Esophagus muscularis mucosa (tissue), 4 donors: ENCODE measurements at places on chromosomes 5 and 9. TPM values are rescaled to one million over a fixed set of nuclear protein-coding genes. Genes with fewer than 3 reads are reported as not detected.
A peak's percentile ranks its signal among the peaks of the same experiment; 100 is the strongest.

The CCL27 gene
- total RNA-seq, result not detected

The HBEGF gene
- total RNA-seq, result 20.0 TPM

The SH3TC2 gene
- total RNA-seq, result 2.2 TPM

The LCN10 gene
- total RNA-seq, result 12.0 TPM

The IL4 gene
- total RNA-seq, result not detected

The PCDH1 gene
- total RNA-seq, result 18.7 TPM

The PLAC8L1 gene
- not detected for total RNA-seq

The ANKRD31 gene
- total RNA-seq, result under 0.01 TPM

- H3K27me3 ChIP-seq, result no peaks in the 10 kb centered on the region
- no peaks in the 10 kb centered on the region for H3K36me3 ChIP-seq
- no peak for DNase-seq
- H3K27ac ChIP-seq, result no peak overlapping the region
These were observed 43.2 kb upstream of the UGCG start for GRCh38 chr9:111853450-111853827.

- H3K27me3 ChIP-seq, result no peaks in the 10 kb centered on the region
- H3K4me1 ChIP-seq, result no peaks in the 10 kb centered on the region
- no peak overlapping the region for H3K4me3 ChIP-seq
These were observed 23.7 kb upstream of the FAM120A start for GRCh38 chr9:93427655-93428379.

DNA sequence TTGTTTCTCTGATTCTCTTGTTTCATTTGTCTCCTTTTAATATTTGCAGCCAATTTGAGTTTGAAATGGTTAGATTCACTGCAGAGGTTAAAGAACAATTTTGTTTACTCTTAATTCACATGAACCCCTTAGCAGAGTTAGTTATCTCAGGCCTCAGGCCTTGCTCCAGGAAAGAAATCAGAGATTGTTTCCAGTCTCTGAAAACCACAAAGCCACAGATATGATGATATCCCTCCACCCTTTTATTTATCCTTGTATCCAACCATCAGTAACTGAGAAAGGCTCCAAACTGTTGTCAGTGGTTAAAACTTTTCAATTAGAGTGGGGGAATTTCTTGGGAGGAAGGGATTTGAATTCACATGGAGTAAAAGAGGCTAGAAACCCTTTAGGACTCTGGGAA lies 406.0 kb upstream of the DMAC1 start:
- no peak for DNase-seq
- H3K4me3 ChIP-seq, result no peak overlapping the region
- no peaks in the 10 kb centered on the region for H3K36me3 ChIP-seq
- no peak overlapping the region for H3K27ac ChIP-seq
- H3K4me1 ChIP-seq, result no peaks in the 10 kb centered on the region

DNA sequence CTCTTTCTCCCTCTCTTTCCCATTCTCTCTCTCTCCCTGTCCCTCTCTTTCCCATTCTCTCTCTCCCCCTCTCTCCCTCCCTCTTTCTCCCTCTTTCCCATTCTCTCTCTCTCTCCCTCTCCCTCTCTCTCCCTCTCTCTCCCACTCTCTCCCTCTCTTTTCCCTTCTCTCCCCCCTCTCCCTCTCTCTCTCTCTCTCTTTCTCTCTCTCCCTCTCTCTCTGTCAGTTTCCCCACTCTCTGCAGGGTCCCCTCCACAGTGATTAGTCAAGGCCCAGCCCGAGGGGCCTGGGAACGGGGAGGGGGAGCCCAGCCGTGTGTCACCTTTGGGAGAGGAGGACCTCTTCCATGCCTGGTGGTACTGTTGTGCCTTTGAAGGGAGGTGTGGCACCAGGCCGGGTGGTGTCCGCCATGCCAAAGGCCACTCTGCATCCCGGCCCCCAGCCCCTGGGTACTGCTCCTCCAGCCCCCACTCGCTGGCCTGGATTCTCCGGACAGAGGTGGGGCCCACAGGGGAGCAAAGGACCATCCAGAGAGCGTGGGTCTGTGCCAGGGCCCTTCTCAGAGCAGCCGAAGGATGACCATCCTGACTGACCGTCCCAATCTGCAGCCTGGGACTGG lies 25.4 kb downstream of the KCNT1 start:
- H3K4me3 ChIP-seq, result no peak overlapping the region
- DNase-seq, result no peak
- no peak overlapping the region for H3K27ac ChIP-seq
- H3K4me1 ChIP-seq, result no peaks in the 10 kb centered on the region
- H3K27me3 ChIP-seq, result no peaks in the 10 kb centered on the region

- no peak overlapping the region for H3K27ac ChIP-seq
- no peak for DNase-seq
- no peaks in the 10 kb centered on the region for H3K4me1 ChIP-seq
- H3K27me3 ChIP-seq, result no peaks in the 10 kb centered on the region
- no peaks in the 10 kb centered on the region for H3K36me3 ChIP-seq
- H3K4me3 ChIP-seq, result no peak overlapping the region
These were observed 11.3 kb upstream of the IGFBPL1 start for GRCh38 chr9:38435521-38435920.

GRCh38 chr5:174376056-174376455 lies 330.6 kb downstream of the NSG2 start:
- no peak overlapping the region for H3K4me3 ChIP-seq
- no peak overlapping the region for H3K27ac ChIP-seq
- DNase-seq, result no peak
- no peaks in the 10 kb centered on the region for H3K4me1 ChIP-seq
- H3K36me3 ChIP-seq, result no peaks in the 10 kb centered on the region

DNA sequence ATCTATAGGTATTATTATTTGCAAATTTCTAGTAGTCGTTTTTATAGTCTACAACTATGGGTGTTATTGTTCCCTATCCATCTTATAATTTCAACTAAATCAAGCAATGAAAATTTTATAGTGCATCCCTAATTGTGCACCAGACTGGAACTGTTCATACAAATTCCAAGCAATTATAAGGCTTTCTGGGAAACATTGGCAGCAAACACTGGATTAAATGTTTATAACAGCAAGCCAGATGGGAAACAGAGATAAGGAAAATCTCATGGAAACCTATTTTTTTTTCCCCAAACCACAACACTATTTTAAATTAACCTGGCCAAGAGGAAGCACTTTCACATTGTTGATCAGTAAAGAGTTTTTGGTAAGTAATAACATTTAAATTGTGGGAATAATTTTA lies 524.3 kb downstream of the RASEF start:
- no peaks in the 10 kb centered on the region for H3K27me3 ChIP-seq
- H3K4me1 ChIP-seq, result no peaks in the 10 kb centered on the region
- DNase-seq, result no peak
- H3K4me3 ChIP-seq, result no peak overlapping the region
- no peaks in the 10 kb centered on the region for H3K36me3 ChIP-seq

DNA sequence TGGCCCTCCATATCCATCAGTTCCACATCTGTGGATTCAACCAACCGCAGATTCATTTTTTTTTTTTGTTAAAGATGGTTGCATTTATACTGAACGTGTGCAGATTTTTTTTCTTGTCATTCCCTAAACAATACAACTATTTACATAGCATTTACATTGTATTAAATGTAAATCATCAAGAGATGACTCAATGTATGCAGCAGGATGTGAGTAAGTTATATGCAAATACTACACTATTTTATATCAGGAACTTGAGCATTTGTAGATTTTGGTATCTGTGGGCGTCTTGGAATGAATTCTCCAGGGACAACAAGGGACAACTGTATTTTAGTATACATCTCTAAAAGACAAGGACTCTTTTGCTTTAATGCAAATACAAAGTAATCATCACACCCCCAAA lies 299.2 kb upstream of the ZNF608 start:
- no peak for DNase-seq
- no peaks in the 10 kb centered on the region for H3K36me3 ChIP-seq

DNA sequence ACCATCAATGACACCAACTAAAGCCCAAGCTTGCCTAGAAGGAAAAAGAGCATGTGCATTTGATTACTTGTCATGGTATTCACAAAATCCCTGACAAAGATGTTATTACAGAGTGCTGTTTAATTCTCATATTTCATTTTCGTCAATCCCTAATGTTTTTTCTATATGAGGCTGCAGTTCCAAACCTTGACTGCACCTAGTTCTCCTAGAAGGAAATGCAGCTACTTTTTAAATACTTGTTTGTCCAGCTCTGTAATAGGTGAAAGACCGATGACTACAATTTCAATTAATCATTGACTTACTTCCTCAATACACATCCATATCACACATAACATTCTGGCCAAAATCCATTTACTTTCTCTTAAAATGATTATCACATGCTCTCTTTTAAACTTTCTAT lies 28.1 kb downstream of the CEMIP2 start:
- peaks cover 9% of the 10 kb centered on the region for H3K36me3 ChIP-seq
- DNase-seq, result no peak
- H3K4me1 ChIP-seq, result no peaks in the 10 kb centered on the region
- H3K27ac ChIP-seq, result no peak overlapping the region
- H3K4me3 ChIP-seq, result no peak overlapping the region
- no peaks in the 10 kb centered on the region for H3K27me3 ChIP-seq

GRCh38 chr5:82045554-82046275 lies 73.9 kb downstream of the ATG10 start:
- H3K27ac ChIP-seq, result no peak overlapping the region
- H3K4me1 ChIP-seq, result peaks cover 14% of the 10 kb centered on the region
- H3K36me3 ChIP-seq, result no peaks in the 10 kb centered on the region
- H3K4me3 ChIP-seq, result no peak overlapping the region
- no peak for DNase-seq

DNA sequence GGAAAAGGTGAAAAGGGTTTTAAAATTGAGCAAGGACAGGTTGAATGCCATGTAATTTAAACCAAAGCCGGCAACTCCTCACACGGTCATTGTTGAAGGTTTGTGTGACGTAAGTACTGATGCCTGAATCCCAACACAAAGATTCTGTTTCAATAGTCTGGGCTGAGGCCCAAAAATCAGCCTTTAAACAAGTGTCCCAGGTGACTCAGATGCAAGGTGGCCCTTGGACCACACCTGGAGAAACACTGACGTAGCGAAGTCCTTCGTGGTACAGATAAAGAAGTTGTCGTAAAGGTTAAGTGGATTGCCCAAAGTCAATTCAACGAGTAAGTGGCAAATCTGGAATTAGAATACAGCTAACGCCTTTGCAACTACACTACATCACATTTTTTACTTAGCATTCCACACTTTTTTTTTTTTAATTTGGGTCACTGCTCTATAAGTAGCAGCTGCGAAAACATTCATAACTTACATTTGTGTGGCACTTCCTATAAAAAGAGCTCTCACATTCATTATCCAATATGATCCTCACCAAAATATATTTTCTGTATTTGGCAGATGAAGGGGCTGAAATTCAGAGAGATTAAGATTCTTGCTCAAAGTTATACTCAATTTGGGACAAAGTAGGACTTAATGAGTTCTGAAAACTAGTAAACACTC lies 111.3 kb downstream of the LPAR1 start:
- H3K4me1 ChIP-seq, result no peaks in the 10 kb centered on the region
- H3K36me3 ChIP-seq, result no peaks in the 10 kb centered on the region
- no peaks in the 10 kb centered on the region for H3K27me3 ChIP-seq
- H3K27ac ChIP-seq, result no peak overlapping the region
- H3K4me3 ChIP-seq, result no peak overlapping the region

DNA sequence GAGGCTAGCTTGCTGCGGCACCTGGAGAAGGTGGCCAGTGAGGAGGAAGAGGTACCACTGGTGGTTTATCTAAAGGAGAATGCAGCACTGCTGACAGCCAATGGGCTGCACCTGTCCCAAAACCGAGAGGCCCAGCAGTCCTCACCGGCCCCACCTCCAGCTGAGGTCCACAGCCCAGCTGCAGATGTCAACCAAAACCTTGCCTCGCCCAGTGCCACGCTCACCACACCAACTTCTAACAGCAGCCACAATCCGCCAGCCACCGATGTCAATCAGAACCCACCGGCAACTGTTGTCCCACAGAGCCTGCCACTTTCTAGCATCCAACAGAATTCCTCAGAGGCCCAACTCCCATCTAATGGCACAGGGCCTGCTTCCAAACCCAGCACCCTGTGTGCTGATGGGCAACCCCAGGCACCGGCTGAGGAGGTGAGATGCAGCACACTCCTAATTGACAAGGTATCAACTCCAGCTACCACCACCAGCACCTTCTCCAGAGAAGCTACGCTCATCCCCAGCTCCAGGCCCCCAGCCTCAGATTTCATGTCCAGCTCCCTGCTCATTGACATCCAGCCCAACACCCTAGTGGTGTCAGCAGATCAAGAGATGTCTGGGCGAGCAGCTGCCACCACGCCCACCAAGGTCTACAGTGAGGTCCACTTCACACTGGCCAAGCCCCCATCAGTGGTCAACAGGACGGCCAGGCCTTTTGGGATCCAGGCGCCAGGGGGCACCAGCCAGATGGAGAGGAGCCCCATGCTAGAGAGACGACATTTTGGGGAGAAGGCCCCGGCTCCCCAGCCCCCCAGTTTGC lies 8.0 kb downstream of the SYNPO start:
- H3K27ac ChIP-seq, result peak overlapping the region; percentile 60
- no peak overlapping the region for H3K4me3 ChIP-seq
- peaks cover 33% of the 10 kb centered on the region for H3K36me3 ChIP-seq
- DNase-seq, result no peak
- H3K4me1 ChIP-seq, result peaks cover 61% of the 10 kb centered on the region
- H3K27me3 ChIP-seq, result no peaks in the 10 kb centered on the region

DNA sequence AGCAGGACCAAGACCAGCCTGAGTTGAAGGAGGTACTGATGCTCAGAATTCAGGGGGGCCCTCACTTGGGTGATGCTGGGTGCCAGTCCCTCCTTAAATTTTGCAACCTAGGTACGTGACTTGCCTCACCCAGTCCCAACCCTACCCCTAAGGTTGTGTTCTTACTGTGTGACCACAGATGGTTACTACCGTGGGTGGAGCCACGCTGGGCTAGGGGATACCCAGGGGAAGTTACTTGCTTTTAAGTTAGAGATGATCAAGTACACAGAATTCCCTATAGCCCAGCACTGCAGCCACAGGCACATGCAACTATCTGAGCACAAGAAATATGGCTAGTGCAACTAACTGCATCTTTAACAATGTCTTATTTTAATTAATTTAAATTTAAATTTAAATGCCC lies 32.9 kb downstream of the NXNL2 start:
- no peak overlapping the region for H3K27ac ChIP-seq
- H3K36me3 ChIP-seq, result no peaks in the 10 kb centered on the region
- no peak for DNase-seq
- H3K4me1 ChIP-seq, result no peaks in the 10 kb centered on the region
- no peak overlapping the region for H3K4me3 ChIP-seq
- no peaks in the 10 kb centered on the region for H3K27me3 ChIP-seq

GRCh38 chr5:177086654-177087397 lies at the start of gene FGFR4:
TSS of gene FGFR4 (plus strand) at chr5:177086915. CDS start at chr5:177089603, 2,688 bp downstream.
- H3K27ac ChIP-seq, result no peak within 1 kb of the TSS
- H3K4me3 ChIP-seq, result peak within 1 kb of the TSS; percentile 51
- no peak for DNase-seq
- peaks cover 8% of the 10 kb centered on the region for H3K27me3 ChIP-seq

GRCh38 chr5:148913985-148914431 lies 87.6 kb downstream of the ADRB2 start:
- no peak for DNase-seq
- H3K27me3 ChIP-seq, result no peaks in the 10 kb centered on the region
- no peak overlapping the region for H3K4me3 ChIP-seq
- H3K27ac ChIP-seq, result no peak overlapping the region
- H3K4me1 ChIP-seq, result peaks cover 11% of the 10 kb centered on the region

DNA sequence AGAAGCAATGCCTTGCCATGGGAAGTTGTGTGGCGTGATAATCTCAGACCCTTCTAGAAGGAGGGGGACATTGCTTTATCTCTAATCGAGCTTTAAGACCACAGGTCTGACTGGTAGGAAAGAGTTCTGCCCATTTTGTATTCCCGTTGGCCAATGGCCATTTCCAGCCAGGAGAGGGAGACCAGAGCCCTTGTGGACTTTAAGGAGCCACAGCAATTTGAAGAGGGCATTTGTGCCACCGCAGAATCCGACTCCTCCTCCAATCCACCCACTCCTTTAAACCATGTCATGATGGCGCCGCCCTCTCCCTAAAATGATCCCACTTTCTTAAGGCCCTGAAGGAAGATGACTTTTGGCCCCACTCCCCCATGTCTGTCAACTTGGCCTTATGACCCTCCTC lies 560.5 kb upstream of the ADAMTS16 start:
- DNase-seq, result no peak
- H3K27ac ChIP-seq, result no peak overlapping the region
- no peaks in the 10 kb centered on the region for H3K27me3 ChIP-seq
- no peak overlapping the region for H3K4me3 ChIP-seq
